B cell (primary cell): ENCODE measurements at places on chromosomes 5 and 9. TPM values are rescaled to one million over a fixed set of nuclear protein-coding genes. Genes with fewer than 3 reads are reported as not detected.

LCN2 gene
- not detected in 2 replicates for total RNA-seq

IFNA21 gene
- total RNA-seq: not detected in 2 replicates

SLC34A3 gene
- not detected in 2 replicates for total RNA-seq

ORM2 gene
- total RNA-seq: not detected in 2 replicates

DDX4 gene
- not detected in 2 replicates for total RNA-seq

PDE6A gene
- not detected in 2 replicates for total RNA-seq

KIF4B gene
- not detected in 2 replicates for total RNA-seq

CCDC180 gene
- 7.1 and 14.1 TPM in 2 replicates for total RNA-seq

IL13 gene
- total RNA-seq: 0.42 TPM in 1 of 2 replicates, not detected in the other

DNA sequence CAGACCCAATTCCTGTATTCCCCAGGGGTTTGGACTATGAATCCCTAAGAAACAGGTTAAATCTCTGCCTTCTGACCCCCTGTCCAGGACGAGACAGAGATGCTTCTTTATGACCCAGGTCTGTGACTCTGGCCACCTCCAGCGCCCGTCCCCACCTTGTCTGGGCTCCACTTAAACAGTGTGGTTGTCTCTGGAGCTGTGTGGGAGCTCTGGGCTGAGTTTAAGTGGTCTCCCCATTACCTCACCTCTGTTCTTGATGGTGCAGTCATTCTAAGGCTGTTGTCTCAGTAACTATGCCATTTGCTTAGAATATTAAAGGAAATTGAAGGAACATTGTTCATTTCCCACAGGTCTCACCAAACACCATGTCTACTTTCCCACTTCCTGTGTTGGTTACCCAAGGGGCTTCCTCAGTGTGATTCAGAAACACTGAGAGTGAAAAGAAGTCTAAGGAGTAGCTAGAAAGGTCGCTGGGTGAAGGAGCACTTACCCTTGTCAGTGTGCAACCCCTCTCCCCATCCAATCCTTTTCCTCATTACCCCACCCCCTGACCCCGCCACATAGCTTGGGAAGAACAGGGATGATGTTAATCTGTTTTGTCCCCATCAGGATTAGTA is 127.8 kb upstream of the CKMT2 start:
- no peaks in the 10 kb centered on the region for H3K4me1 ChIP-seq
- H3K27me3 ChIP-seq: no peaks in the 10 kb centered on the region
- H3K4me3 ChIP-seq: no peak overlapping the region

- H3K36me3 ChIP-seq: no peaks in the 10 kb centered on the region
- H3K27ac ChIP-seq: no peak overlapping the region
- no peaks in the 10 kb centered on the region for H3K4me1 ChIP-seq
Observed at GRCh38 chr5:137273511-137273910, 225.6 kb downstream of the SPOCK1 start.

DNA sequence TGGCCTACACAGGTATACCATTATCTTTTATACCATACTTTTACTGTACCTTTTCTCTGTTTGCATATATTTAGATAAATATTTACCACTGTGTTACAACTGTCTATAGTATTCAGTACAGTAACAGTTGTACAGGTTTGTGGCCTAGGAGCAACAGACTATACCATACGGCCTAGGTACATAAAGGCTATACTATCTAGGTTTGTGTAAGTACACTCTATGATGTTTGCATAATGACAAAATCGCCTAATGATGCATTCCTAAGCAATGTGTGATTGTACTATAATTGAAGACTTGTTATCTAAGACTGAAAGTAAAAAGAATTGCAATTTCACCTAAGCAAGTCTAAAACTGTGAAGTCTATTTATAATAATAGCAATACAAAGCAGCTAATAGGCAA is 3.9 kb downstream of the C9orf72 start:
- no peaks in the 10 kb centered on the region for H3K27me3 ChIP-seq
- H3K4me1 ChIP-seq: peaks cover 27% of the 10 kb centered on the region
- H3K4me3 ChIP-seq: no peak overlapping the region
- no peak overlapping the region for H3K27ac ChIP-seq
- no peaks in the 10 kb centered on the region for H3K36me3 ChIP-seq

- no peaks in the 10 kb centered on the region for H3K36me3 ChIP-seq
- H3K4me1 ChIP-seq: no peaks in the 10 kb centered on the region
- DNase-seq: no peak
- H3K27ac ChIP-seq: no peak overlapping the region
- H3K4me3 ChIP-seq: no peak overlapping the region
- H3K27me3 ChIP-seq: peaks cover 3% of the 10 kb centered on the region
Observed at GRCh38 chr5:329768-330167, 8.3 kb downstream of the AHRR start.

DNA sequence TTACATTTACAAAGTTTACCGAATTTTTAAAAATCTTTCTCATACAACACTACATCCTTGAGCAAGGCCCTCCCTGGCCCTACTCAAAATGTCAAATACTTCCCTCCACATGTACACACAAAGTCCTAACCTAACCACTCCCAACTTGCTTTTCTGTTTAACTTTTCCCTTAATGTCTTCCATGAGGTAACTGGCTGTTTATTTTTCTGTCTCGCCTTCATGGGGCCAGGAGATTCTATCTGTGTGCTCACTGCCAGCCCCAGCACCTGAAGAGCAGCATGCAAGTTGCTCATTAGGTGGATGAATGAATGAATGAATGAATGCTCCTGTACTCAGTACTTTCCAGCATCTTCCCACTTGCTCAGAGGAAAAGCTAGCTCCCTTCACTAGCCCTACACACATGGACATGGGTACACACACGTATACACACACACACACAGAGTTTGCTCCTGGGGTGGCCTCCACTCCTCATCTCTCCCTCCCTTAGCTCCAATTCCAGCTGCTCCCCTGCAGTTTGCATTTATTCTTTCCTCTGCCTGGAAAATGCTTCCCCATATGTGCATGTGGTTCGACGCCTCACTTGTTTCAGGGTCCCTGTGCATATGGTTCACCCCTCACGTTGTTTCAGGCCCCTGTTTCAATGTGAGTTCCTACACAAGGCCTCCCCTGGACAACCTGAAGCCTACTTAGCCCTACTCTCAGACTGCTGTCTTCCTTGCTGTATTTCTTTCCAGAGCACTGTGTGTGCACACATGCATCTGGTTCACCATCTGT is 165.2 kb downstream of the ROR2 start:
- no peaks in the 10 kb centered on the region for H3K36me3 ChIP-seq
- no peak for DNase-seq
- no peaks in the 10 kb centered on the region for H3K4me1 ChIP-seq
- H3K27me3 ChIP-seq: peaks cover 3% of the 10 kb centered on the region
- no peak overlapping the region for H3K4me3 ChIP-seq

GRCh38 chr9:86176468-86176867 is 77.1 kb upstream of the GOLM1 start:
- no peaks in the 10 kb centered on the region for H3K36me3 ChIP-seq
- H3K4me1 ChIP-seq: no peaks in the 10 kb centered on the region
- DNase-seq: no peak
- peaks cover 2% of the 10 kb centered on the region for H3K27me3 ChIP-seq

DNA sequence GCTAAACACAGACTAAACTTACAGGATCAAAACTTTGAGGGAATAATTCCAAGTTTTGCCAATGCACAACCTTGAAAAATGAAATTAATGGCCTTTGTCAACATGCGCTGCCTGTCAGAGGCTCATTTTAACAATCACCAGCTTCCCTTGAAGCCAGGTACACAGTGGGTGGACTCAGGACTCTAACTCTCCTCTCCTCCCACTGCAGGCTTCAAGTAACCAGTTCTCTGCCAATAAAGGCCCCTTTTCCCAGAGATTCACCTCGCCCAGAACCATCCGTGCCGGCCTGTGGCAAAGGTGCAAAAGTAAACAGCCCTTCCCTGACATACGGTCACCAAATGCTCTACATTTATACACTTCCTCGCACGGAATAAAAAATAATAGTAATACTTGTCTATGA is 18.4 kb upstream of the FBP2 start:
- H3K36me3 ChIP-seq: no peaks in the 10 kb centered on the region
- no peak for DNase-seq
- peaks cover 4% of the 10 kb centered on the region for H3K27me3 ChIP-seq
- H3K4me1 ChIP-seq: no peaks in the 10 kb centered on the region

DNA sequence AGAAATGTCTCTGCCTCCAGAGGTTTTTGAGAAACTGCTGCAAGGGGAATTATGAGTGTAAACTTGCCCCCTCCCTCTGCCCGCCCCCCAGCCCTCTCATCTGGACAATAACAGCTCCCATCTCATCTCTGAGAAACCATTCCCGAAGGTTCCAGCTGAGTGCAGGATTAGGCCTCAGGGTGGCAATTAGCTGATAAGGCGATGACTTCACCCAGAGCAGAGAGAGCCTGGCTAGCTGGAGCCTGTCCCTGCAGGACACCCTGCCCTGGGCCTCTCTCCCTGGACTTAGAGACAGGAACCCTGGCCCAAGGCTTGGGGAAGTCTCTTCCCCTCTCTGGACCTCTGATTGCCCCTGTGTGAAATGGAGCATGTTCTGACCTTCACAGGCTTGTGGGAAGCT is 45.7 kb upstream of the HAND1 start:
- DNase-seq: no peak
- H3K4me1 ChIP-seq: no peaks in the 10 kb centered on the region
- peaks cover 7% of the 10 kb centered on the region for H3K27me3 ChIP-seq
- no peaks in the 10 kb centered on the region for H3K36me3 ChIP-seq
- H3K4me3 ChIP-seq: no peak overlapping the region

- DNase-seq: no peak
- H3K27me3 ChIP-seq: no peaks in the 10 kb centered on the region
- H3K36me3 ChIP-seq: peaks cover 24% of the 10 kb centered on the region
- no peaks in the 10 kb centered on the region for H3K4me1 ChIP-seq
Observed at GRCh38 chr5:69284203-69284602, 48.4 kb downstream of the CCDC125 start.

GRCh38 chr9:135029871-135030565 is 57.5 kb upstream of the OLFM1 start:
- H3K36me3 ChIP-seq: no peaks in the 10 kb centered on the region
- H3K4me3 ChIP-seq: no peak overlapping the region
- no peaks in the 10 kb centered on the region for H3K4me1 ChIP-seq
- H3K27me3 ChIP-seq: no peaks in the 10 kb centered on the region
- H3K27ac ChIP-seq: no peak overlapping the region

DNA sequence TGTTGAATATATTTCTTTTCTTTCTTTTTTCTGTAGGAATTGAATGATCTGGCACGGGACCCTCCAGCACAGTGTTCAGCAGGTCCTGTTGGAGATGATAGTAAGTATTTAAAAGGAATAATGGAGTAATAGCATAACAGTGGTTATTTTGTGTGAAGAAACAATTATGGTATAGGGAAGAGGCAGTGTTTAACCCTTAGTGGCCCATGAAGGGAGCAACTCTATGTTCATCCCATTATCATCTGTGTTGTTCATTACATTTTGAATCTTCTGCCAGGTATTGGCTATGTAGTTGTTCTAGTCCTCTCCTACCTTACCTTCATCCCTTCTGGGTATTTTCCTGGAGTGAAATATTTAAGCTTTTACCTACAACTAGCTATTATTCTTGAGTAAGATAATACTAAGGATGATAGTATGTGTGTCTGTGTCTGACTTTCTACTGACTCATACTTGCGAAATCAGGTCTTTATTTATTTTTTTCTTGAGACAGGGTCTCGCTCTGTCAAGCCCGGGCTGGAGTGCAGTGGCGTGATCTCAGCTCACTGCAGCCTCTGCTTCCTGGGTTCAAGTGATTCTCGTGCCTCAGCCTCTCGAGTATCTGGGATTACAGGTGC is 39.3 kb downstream of the UBE2D2 start:
- H3K27me3 ChIP-seq: no peaks in the 10 kb centered on the region
- peaks cover 11% of the 10 kb centered on the region for H3K4me1 ChIP-seq
- no peak overlapping the region for H3K4me3 ChIP-seq
- peaks cover 51% of the 10 kb centered on the region for H3K36me3 ChIP-seq

DNA sequence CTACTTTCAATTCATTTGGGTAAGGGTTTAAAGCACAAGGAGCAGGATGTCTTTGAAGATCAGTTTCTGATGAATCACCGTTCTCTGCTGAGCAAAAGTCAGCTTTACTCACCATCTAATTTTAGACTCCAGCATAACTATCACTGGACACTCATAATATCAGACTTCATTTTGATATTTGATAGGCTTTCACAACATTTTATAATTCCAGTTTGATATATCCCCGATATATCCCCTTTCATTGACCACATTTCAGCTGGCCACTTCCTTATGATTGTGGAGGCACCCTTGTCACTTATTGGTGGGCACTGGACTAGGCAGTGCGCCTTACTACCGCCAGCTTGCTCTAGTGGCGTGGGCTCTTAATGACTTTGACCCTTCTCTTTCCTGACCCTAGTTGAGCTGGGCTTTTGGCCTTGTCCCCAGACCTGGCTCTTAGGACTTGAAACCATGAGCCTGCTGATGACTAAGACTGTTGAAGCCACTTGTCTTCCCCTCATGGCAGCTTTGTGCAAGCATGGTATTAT is 46.8 kb downstream of the CYSTM1 start:
- H3K4me3 ChIP-seq: no peak overlapping the region
- no peaks in the 10 kb centered on the region for H3K36me3 ChIP-seq
- no peaks in the 10 kb centered on the region for H3K27me3 ChIP-seq
- no peaks in the 10 kb centered on the region for H3K4me1 ChIP-seq
- no peak for DNase-seq

DNA sequence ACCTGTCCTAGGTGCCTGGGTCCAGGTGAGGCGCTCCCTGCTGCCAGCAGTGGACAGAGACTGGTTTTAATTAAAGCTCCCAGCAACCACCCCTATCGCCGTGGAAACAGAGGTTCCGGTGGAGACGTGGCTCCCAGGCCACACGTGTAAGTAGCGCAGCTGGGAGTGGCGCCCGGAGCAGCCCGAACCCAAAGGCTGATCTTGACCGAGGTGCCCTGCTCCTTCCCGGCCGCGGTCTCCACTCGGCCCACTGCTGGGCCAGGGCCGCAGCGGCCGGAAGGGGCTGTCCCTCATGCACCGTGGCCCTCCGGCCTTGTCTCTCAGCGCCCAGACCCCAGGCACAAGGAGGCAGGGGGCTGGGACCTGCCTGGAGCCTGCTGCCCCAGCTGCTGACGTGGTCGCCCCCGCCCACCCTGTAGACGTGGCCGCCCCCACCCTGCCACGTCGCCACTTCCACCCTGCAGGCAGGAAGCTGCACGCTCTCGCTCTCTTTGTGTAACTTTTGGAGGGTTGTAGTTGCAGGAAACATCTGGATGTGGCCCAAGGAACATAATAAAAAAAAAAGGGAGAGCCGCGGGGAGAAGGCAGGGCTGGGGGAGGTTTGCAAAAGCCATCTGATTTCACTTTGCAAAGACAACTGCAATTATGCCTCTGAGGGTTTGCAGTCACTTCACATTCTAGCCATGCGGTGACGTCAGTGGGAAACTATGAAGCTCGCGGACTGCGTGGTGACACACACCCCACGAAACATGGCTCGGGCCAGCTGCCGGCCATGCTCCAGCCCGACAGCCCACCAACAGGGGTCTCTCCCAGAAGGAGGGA is 129.9 kb downstream of the RXRA start:
- H3K4me1 ChIP-seq: peaks cover 20% of the 10 kb centered on the region
- H3K27me3 ChIP-seq: no peaks in the 10 kb centered on the region
- peak overlapping the region; percentile 51 for H3K4me3 ChIP-seq
- peak overlapping the region; percentile 85 for H3K27ac ChIP-seq
